Left kidney (tissue), 8 donors: ENCODE measurements at places on chromosomes 7 and 10. TPM values are rescaled to one million over a fixed set of nuclear protein-coding genes. Genes with fewer than 3 reads are reported as not detected.

DNA sequence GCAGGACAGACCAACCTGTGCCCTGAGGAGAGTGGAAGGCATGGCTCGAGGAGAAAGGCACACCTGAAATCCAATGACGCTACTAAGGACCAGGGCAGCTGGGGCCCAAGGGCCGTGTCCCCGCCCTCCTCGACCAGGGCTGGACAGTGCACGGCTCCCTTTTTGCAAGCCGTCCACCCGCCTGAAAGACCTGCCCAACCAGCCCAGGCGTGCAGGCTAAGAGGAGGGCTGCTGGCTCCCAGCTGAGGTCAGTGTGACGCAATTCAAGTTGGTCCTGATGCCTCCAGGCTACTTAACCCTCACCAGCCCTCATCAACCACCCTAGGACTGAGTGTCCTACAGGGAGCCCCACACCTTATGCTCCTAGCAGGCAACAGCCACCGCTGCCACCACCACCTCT, 69.3 kb downstream of the DLG5 start:
- DNase-seq, result no peak

DNA sequence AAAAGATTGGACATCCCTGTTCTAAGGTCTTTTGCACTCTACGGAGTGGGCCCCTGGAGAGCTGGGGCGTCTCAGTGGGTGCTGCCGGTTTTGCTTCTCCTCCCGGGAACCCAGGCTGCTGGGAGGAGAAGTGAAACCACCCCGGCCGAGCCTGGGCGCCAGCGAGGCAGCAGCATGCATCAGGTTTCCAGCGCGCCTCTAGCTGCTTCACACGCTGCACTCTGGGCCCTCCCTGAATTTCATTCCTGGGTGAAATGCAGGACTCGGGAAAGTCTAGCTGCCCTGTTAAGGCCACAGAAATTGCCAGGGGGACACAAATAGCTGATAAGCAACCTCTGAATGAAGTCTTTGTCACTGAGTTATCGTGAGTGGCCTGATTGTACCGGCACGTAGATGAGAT, 127.4 kb downstream of the TRRAP start:
- DNase-seq, result no peak

GRCh38 chr10:103980288-103980906, 13.5 kb downstream of the SLK start:
- no peak for DNase-seq

DNA sequence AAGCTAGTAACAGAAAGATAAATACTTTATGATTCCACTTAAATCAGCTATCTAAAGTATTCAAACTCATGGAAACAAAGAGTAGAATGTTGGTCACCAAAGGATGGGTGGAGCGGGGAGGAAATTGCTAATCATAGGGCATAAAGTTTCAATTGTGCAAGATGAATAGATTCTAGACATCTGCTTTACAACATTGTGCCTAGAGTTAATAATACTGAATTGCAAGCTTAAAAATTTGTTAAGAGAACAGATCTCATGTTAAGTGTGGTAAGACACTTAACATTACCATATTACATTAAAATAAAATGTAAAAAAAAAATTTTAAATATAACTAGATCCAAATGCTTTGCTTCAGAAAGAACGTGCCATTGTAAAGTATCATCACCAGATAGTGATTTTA, 411.1 kb upstream of the MBL2 start:
- no peak for DNase-seq

- DNase-seq, result no peak
Observed at GRCh38 chr7:106203473-106203872, 81.3 kb downstream of the NAMPT start.

DNA sequence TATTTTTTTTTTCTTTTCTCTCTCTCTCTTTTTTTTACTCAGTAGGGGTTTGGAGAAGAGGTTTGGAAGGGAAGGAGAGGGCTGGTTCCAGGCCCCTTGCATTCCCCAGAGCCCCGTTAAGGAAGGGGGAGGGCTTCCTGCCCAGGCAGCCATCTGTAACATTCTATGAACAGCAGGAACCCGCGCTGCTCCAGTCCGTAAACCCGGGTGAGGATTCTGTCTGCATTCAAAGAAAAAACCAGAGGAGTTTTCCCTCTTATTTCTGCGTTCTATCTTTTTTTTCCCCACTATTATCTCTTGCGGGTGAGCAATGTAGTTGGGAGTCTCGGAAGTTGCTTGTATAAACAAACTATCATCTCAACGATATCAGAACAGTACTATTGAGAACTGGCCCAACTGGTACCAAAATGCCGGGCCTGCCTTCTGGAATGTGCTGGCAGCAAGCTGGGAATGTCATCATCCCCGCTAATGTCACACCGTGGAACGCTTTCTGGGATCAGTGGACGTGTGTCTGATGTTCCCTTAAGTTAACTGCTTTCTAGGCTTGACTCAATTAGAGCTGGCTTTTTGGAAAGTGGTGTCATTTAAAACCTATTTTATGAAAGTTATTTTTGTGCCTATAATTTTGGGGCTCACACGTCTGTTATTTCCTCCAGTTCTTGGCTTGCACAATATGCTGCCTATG, 153.1 kb upstream of the MEOX2 start:
- DNase-seq, result peak; percentile 47

DNA sequence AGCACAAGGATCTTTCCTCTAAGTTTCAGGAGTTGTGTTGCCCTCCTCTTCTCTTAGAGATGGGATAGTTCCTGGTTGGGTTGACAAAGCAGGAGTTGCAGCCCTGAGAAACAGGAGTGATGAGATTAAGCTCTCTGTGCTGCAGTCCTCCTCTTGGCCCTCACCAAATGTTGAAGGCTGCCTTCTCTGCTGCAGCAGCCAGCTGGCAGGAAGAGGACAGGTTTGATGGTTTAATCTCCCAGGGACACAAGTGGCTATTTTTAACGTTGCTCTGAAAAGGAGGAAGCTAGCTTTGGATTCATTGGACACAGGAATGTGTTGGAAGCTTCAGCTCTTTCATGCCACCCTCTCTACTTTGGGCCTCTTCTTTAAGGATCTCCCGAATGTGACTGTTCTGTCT, 9.4 kb downstream of the STRIP2 start:
- no peak for DNase-seq

- DNase-seq, result no peak
Observed at GRCh38 chr10:100330079-100330478, at the start of gene PKD2L1. TSS of gene PKD2L1 (minus strand) at chr10:100330228. CDS start at chr10:100330103, 125 bp downstream.

GRCh38 chr7:99679032-99679399, 780 bp downstream of the CYP3A5 start:
- DNase-seq, result peak; percentile 18

DNA sequence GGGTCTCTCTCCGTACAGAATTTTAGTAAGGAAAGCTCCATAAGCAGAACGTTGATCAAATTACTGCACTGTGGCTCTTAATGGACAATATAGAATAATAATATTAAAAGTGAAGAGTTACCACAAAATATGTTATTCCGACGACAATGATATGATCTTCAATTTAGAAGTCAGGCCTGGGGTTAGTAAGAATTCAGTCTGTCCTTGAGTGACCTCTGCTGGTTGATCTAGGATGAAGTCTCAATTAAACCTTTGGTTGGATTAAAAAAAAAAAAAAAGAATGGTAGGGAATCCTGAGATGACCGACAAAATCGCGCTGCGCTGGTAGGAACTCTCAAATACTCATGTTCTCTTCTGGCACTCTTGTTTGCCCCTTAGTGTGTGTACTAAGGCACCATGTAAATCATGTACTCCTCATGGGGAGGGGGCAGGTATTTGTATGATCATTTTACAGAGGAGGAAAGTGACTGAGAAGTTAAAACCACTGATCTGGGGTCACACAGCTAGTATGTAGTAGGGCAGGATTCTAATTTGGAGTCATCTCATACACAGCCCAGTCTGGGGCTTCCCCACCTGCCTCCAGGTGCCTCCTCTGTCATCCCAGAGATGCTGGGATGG, 161.3 kb upstream of the NPVF start:
- peak; percentile 81 for DNase-seq

DNA sequence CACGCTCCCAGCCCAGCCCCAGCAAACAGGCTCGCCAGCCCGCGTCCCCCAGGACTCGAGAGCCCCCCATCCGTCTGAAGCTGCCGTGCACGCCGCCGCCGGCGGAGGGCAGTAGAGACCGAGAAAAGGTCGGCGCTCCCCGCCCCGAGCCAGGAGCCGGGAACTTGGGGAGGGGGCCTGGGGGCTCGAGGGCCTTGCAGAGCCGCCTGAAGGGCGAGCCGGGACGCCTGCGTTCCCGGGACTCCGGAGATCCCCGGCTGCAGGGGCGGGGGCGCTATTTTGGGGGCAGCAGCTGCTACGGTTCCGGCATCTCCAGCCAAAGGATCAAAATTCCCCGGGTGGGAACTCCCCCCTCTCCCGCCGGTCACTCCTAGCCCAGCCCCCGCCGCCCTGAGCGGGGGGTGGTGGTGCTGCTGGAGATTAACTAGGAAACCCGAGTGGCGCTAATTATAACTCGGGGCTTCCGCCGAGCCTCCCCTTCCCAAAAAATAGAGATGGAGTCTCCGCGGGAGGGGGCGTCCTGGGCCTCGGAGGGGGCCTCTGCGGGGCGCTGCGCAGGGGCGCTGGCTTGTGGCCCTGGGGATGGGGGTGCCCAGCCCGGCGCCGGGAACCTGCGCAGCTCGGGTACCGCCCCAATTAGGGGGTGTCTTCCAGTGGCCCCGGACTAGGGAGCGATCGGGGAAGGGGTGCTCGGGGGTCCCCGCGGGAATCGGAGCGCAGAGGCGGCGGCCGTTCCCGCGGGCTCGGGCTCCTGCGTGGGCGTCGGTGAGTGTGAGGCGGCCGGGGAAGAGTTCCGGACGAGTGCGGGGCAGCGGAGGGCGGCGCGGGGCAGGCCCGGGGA, 608 bp downstream of the ACHE start:
- DNase-seq, result peak; percentile 60

DNA sequence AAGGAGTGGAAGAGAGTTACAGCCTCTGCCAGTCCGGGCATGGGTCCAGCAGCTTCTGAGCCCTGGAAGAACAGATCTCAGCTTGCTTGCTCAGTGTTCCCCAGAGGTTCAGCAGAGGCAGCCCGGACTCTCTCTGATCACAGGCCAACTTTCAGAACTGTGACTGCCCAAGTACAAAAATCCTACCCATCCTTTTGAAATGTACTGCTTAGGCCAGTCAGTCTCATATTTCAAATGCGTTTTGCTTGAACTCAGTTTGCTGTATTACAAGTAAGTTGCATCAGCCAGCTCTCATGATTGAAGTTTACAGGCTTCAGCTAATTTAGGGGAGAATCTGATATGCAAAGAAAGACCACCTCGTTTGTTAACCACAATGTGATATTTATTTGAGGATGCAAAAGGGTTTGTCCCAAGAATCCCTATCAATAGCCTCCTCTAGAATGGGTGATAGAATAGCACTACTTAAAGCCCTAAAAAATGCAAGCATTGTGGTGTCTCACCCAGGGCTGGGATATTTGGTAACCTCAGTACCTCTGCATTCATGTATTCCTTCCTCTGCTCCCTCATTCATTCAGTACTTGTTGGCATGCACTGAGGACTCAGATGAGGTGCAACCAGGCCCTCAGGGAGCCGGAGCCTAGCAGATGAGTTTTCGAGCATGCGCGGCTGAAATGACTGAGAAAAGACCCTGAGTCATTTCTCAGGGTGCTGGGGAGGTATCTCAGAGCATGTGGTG, 7.0 kb downstream of the AIMP2 start:
- DNase-seq, result no peak

- DNase-seq, result no peak
Observed at GRCh38 chr7:1950452-1951158, 280.5 kb downstream of the ELFN1 start.

DNA sequence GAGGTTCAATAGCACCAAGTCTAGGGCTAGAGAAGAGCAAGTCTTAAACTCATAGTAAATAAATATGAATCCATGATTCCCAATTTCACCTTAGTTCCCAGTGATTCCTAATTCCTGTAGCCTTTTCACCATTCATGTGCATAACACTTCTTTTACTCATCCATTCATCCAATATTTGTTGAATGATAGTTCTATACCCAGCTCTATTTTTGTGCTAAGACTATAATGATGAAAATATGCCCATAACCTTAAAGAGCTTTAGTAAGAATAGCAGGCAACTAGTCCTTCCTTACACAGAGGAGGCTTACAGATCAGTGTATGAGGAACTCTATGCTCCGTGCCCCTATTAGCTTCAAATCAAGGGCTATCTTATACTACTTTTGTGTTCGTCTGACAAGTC, 280.2 kb upstream of the CHRM2 start:
- DNase-seq, result no peak

GRCh38 chr7:43834463-43835251, 34.7 kb downstream of the MRPS24 start:
- DNase-seq, result no peak

CALML3 gene
- polyA plus RNA-seq, result not detected

OPALIN gene
- not detected for polyA plus RNA-seq

RNF32 gene
- 3.9 TPM for polyA plus RNA-seq

ITIH5 gene
- 31.2 TPM for polyA plus RNA-seq

FAM237B gene
- 1.1 TPM for polyA plus RNA-seq

AASS gene
- polyA plus RNA-seq, result 80.6 TPM

HKDC1 gene
- polyA plus RNA-seq, result 15.3 TPM
